ENCODE measurements at places on chromosomes 12 and 14.

DNA sequence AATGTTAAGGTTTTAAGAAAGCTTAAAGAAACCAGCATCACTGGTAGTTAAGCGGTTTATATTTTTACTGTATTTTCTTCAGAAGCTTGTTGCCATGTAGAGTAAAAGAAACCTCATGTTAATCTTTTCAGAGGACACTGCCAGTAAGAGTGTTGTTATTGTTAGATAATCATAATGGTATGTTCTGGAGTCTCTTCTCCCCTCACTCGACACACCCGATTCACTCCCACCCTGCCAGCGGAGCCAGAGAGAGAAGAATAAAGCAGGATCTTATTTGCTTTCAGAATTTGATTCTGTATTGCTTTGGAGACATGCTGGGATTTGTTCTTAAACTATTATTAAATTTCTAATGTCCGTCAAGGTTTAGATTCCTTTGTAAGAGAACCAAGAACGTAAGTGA lies 113.7 kb downstream of the SAMD4A start:
- DNase-seq = no peak

- no peak for DNase-seq
These were observed 28.2 kb downstream of the SERPINA11 start for GRCh38 chr14:94424371-94424770.

DNA sequence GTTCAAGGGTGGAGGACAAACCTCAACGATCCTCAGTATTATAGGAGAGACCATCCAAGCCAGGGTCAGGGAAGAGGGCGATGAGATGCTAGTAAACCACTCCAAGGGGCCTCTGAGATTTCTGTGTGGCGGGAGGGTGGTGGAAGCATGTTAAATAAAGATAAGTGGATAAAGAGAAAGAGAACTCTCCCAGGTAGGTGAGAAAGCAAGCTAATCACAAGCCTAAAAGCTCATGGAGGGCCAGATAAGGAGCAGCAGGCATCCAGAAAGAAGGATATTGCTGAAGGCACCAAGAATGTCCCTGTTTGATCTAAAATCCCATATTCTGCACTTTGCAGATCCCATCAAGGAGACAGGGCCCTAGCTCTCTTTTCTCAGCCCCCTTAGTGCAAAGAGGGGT lies 48.3 kb upstream of the PARP11 start:
- no peak for DNase-seq

GRCh38 chr12:79690638-79691510 lies at the start of gene PAWR:
PAWR (minus strand) TSS chr12:79690964; CDS start chr12:79690244, 720 bp downstream.
- DNase-seq = peak; percentile 53

Measured in GF-D8 (cell line).